ENCODE measurements at places on chromosomes 5 and 9.

DNA sequence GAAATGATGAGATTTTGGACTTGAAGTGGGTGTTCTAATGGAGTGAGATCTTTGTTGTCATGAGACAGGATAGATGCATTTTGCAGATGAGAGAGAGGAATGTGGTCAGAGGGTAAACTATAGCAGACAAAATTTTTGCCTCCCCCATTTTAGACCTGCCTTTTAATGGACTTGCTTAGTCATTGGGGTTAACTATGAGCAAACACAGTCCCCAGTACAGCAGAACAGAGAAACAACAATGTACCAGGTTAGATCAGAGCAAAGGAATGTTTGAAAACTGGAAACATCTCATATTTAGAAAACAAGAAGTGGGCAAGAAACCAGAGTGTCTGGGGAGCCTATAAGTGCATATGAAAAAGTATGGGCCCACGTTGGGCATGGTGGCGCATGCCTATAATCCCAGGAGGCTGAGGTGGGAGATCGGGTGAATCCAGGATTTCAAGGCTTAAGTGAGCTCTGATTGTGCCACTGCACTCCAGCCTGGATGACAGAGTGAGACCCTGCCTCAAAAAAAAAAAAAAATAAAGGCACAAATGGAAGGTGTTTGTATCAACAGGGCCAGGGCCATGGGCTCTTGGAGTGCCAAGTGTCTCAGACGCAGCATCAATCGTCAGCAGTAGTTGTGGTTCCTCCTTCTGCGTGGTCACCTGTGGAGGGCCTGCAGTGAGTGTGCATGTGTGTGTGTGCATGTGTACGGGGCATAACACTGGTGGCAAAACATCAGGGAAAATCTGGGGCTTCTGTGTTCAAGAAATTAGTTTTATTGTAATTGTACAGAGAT is 214.4 kb upstream of the S1PR3 start:
- ATAC-seq, result no peak

GRCh38 chr5:66779528-66779927 is 183.3 kb downstream of the MAST4 start:
- no peak for ATAC-seq

GRCh38 chr5:17663182-17663581 is 28.9 kb downstream of the TAF11L14 start:
- no peak for ATAC-seq

DNA sequence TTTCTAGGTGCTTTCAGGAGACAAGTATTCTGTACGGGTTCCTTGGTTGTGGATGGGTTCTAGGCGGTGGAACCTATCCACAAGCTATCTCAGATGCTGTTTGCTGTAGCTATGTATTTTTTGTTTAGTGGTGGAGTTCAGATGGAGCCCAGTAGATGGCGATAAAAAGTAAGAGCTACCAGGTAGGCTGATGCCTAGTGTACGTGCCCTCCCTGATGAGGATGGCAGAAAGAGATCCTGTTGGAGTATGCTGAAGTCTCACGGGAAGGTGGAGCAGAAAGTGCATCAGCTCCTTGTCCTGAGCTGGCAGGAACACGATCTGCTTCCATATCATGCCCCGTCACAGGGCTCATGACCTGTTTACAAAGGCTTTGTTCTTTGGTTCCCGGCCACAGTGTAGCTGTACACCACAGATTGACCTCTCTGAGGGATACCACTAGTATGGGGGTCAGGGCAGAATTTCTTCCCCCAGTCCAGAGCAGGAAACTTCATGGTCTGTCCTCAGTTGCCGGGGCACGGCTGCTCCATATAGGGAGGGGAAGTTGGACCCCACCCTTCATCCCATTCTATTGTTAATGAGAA is 12.6 kb upstream of the UGT3A2 start:
- peak; percentile 64 for ATAC-seq

DNA sequence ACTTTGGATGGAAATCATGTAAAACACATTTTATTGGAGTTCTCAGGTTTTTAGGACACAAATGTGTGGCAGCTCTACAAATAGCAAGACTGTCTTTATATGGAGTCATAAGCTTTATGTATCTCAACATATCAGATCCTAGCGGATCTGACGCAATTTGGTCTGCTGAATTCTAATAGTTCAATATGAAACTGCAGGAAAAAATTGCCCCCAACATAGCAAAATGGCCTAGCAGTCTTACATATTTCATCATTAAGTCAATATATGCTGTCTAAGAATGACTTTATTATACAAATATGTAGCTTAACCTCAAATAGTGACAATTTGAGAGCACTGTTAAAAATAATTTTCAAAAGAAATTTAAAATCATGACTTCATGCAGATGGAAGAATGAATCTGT is 244.3 kb downstream of the TAF11L14 start:
- ATAC-seq, result no peak

- ATAC-seq, result no peak
These were observed 8.2 kb downstream of the OR1K1 start for GRCh38 chr9:122808141-122808540.

- ATAC-seq, result no peak
These were observed 71.4 kb downstream of the RAPGEF6 start for GRCh38 chr5:131563434-131564228.
